GF-D8 (cell line): ENCODE measurements at places on chromosomes 4 and X.

- DNase-seq: no peak
These were observed 882 bp downstream of the MRFAP1 start for GRCh38 chr4:6641164-6641970.

DNA sequence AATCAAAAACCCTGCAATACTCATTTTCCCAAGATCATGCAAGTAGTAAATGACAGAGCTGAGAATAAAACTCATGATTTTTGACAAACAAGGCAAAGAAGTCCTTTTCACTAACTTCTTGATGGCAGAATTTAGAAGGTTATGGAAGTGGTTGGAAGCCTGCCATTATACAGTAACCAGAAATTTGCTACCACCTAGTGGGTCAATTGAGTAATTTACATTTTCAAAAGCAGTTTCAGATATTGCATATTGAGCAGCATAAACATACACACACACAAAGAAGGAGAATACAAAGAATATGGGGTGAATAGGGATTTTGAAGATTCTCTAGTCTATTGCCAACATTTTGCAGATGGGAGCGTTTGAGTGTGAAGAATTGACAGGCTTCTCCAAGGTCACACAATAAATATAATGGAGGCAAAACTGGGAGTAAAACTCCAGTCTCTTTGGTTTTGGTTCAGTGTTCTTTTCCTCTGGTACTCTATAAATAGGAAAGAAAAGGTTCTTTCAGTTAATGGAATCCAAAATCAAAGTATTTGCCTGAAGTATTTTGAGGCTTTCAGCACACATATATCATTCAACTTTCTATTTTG, 70.2 kb downstream of the GC start:
- DNase-seq: no peak

DNA sequence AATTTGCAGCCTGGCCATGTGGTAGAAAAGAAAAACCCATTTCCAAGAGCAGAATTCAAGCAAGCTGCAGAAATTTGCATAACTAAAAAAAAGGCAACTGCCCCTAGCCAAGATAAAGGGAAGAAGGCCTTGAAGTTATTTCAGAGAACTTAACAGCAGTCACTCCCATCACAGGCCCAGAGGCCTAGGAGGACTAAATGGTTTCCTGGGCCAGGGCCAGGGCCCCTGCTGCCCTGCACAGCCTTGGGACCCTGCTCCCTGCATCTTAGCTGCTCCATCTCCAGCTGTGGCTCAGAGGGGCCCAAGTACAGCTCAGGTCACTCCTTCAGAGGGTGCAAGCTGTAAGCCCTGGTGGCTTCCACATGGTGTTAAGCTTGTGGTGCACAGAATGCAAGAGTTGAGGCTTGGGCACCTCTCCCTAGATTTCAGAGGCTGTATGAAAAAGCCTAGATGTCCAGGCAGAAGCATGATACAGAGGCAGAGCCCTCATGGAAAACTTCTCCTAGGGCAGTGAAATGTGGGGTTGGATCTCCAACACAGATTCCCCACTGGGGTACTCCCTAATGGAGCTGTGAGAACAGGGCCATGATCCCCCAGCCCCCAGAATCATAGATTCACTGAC, 6.7 kb upstream of the MID2 start:
- DNase-seq: no peak

GRCh38 chrX:141814213-141814857, 23.8 kb upstream of the MAGEC3 start:
- no peak for DNase-seq

DNA sequence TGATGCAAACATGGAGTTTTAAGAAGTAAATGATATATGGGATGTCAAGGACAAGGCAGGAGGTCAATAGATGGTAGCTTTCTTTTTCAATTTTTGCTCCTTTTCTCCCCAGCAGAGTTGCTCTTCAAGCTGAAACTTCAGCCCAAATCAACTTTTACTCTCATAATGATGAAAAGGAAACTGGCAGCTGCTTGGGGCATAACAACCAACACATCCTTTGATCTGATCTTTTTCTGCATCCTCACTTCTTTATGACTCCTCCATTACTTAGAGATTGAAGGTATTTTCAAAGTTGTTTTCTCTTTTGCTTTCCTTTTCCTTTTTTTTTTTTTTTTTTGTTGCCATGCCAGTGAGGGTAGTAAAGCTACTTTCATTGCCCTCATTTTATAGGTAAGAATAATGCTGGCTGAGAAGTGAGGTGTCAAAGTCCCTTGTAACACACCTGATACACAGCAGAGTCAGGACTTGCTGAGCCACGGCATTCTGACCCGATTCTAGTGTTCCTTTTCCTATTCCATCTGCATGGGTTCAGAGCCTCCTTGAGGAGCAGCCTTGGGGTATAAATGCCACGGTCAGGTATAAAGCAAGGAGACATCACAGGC, 26.9 kb downstream of the SLC2A9 start:
- DNase-seq: no peak

DNA sequence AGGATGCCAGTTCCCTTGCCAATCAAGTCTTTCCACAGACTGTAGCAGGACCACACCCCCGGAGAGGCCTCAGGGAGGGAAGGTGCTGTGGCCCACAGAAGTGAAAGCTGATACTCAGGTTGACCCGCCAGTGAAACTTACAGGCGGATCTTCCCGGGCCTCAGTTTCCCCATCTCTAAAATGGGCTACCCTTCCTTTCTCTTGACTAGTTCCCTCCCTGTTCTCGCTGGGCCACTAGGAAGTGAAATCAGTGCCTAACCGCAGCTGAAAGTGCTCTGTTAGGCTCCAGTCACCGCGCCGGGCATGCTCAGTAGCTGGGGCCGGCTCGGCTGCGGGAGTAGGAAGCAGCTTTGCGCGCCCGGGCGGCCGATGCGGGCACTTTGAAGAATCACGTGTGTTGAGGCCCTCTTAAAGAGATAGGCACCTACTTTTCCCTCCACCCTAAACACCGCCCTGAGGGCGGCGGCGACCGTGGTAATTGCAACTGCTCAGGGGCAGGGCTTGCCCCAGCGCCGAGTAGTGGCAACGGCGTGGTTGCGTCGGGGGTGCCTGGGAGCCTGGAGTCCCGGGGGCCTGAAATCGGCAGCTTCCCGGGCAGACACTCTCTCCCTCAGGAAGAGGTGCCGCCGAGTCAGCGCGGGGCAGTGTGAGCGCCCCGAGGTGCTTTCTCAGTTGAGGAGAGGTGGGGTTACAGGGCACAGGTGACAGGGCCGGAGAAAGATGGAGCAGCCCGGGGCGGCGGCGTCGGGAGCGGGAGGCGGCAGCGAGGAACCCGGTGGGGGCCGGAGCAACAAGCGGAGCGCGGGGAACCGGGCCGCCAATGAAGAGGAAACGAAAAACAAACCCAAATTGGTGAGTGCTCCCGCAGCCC, at the start of gene DIAPH2:
DIAPH2 (plus strand) TSS at position 504 of the 871 bp plus-strand sequence.
- DNase-seq: peak; percentile 76

DNA sequence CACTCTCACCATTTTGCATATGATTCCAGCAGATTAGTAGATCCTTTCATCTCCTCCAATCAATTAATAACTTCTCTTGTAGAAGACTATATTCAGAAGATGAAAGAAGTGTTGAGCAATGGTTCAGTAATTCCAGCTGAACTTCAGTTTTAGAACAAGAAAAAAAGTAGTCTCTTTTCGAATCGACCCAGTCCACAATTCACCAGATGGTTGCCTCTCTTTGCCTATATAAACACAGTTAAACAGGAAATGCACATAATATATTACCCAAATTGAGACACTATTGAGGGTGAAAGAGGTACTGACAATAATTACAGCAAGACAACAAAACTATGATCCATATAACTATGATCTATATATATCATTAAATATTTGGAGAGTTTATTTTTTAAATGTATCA, 16.8 kb upstream of the FAM241A start:
- DNase-seq: no peak

- DNase-seq: no peak
These were observed 76.6 kb downstream of the ZNF182 start for GRCh38 chrX:47927212-47927611.

GRCh38 chr4:165164257-165164656, 43.1 kb upstream of the KLHL2 start:
- no peak for DNase-seq

DNA sequence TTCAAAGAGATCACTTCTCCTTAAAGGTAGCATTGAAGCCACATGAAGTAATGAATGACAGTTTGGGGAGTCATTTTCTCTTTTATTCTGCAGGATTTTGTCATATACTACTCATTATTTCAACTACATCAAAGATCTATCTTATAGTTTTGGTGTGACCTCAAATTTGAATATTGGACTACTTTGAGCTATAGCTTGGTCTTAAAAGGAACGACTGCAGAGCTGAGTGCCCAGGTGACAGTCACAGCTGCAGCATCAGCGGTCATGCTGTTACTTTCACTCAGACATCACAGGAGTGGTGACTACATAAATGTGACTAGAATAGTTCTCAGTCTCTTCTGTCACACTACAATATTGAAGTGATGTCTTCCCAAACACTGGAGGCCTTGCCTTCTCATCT, 10.7 kb upstream of the SPCS3 start:
- DNase-seq: no peak

- DNase-seq: no peak
These were observed 242.0 kb downstream of the BCOR start for GRCh38 chrX:39855748-39856129.

DNA sequence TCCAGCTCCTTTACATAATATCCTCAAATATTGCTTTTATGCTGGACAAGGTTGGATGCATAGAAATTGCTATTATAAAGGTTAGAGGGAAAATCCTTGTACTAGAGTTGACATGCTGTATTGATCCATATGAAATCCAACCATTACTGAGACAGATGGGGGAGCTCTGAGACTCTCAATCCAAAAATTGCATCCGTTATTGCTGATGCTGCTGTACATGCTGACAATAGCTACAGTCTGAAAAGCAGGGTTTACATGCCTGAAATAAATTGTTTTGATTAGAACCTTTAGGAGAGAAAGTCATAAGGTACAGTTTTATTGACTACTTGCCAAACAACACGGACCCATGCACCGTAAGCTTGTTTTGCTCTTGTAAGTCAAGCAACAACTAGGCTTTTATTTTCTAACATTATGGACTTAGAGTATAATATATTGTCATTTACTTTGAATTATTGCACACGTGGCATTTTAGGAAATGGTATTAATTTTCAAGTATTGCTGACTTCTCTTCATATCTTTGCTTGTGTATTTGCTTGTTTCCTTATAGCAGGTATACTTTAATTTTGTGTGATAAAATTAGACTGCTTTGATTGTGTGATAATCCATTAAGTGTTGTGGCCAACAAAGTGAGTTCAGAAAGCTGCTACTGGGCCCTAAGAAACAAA, 1365.2 kb downstream of the STIM2 start:
- no peak for DNase-seq

- DNase-seq: no peak
These were observed 38.0 kb upstream of the CXXC4 start for GRCh38 chr4:104532677-104533076.
